ENCODE measurements at places on chromosomes 12 and 14. TPM values are rescaled to one million over a fixed set of nuclear protein-coding genes. Genes with fewer than 3 reads are reported as not detected.
A peak's percentile ranks its signal among the peaks of the same experiment; 100 is the strongest.

Gene GLI1
- 3.6 TPM for polyA plus RNA-seq

Gene ARHGEF25
- 17.1 TPM for polyA plus RNA-seq

Gene SLC4A8
- polyA plus RNA-seq = 3.1 TPM

Gene USP15
- polyA plus RNA-seq = 27.6 TPM

Gene KCNK13
- polyA plus RNA-seq = not detected

Gene GPR65
- not detected for polyA plus RNA-seq

Gene EIF2S3B
- polyA plus RNA-seq = 0.39 TPM

Gene BDKRB1
- 130 TPM for polyA plus RNA-seq

- DNase-seq = no peak
Observed at GRCh38 chr14:95041477-95042020, 115.8 kb downstream of the DICER1 start.

- DNase-seq = no peak
Observed at GRCh38 chr14:90330203-90331196, 1.2 kb downstream of the NRDE2 start.

DNA sequence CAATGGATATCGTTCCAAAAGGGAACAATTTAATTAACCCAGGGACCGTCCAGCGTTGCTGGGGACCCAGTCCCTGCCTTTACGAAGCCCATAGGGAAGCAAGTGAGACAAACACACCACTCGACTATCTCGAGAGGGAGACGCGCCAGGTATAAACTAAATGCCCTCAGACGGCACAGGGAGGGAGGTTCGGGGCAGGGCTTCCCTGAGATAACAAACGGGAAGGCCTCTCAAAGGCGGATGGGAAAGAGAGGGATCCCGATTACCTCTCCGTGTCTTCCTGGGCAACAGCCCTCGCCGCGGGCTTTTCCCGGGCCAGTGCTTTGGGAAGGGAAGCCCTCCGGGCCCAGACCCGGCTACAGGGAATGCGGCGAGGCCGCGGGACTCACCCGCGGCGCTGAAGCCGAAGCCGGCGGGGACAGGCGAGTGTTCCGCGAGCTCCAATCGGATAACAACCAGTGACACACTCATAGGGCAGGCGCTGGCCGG is 390 bp downstream of the BRAP start:
- no peak for DNase-seq

GRCh38 chr14:23043754-23044153 is 1.7 kb downstream of the PSMB11 start:
- DNase-seq = no peak

GRCh38 chr14:90985601-90986242 is 74.7 kb downstream of the RPS6KA5 start:
- DNase-seq = no peak

DNA sequence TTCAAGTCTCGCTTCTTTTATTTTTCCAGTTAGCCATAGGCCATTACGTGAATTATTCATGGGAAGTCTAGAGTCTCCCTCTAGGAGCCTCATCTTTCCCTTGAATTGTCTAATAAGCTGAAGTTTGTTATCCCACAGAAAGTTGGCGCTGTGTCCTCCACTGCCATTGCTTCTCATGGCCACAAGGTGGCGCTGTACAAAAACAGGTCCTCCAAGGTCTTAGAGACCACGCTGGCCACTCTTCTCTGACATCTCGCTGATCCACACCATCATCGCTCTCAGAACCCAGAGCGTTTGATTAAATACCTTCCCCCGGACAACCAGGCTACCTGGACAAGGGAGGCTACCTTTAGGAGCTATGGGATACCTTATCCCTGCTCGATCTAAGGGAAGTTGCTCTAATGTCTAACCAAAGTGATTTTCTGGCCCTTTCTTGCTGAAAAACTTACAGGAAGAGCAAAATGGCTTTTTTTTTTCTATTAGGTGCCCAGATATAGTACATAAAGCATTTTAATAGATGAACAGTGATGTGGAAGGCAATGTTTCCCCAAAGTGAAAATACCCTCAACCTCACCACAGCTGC is 110.0 kb downstream of the CCDC60 start:
- no peak for DNase-seq

GRCh38 chr14:95523051-95523814 is 6.8 kb upstream of the SYNE3 start:
- peak; percentile 55 for DNase-seq

GRCh38 chr12:123071857-123072256 is 79.0 kb downstream of the PITPNM2 start:
- DNase-seq = no peak

- DNase-seq = peak; percentile 1
Observed at GRCh38 chr14:81710232-81710845, 176.7 kb upstream of the SEL1L start.

DNA sequence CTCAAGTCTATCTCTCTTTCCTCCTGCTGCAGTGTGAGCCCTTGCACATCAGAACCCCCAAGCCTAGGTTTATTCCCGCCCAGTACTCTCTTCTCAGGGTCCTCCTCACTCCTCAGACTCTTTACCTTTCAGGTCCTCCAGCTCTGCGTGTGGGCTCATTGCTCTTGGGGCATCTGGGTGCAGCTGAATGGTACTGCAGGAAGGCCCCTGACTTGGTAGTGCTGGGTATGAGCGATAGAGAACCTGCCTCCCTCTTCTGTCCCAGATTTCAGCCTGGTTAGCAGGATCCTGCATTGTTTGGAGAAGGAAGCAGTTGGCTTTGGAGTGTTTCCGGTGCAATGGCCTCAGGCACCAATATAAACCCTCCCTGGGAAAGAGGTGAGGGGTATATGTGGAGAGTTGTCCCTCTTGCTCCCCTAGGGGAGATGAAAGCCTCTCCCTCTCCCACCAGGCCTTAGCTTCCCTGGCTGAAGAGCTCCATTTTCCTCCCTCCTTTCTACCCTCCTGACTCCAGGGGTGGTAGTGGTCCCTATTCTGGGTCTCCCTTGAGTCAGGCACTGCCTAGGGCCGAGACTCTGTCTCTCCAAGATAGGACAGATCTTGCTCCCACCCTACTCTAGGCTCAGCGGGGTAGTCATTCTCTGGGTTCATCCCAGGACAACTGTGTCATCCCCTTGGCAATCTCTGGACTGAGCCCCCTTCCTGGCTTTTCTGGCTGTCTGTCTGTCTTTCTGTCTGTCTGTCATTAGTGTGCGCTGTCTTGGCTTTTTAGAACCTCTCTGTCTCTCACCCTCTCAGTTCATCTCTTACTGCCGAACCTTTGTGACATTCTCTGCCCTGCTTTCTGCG is 3.8 kb downstream of the LRP1 start:
- DNase-seq = no peak

- DNase-seq = no peak
Observed at GRCh38 chr14:65703521-65703920, 291.0 kb downstream of the FUT8 start.

DNA sequence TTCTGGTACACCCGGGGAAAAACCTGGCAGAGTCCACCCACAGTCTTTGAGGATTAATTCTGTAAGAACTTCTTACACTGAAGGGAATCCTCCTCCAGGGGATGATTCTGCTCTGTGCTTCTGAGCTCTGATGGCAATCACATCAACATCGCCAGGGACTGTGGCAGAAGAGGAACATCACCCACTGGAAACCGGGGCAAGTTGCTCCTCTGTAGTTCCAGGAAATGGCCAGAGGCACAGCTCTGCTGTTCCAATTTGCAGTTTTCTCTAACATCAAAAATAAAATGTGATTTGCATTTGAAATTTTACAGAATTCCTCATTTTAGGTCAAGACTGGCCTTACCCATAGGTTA is 207.6 kb downstream of the DAD1 start:
- DNase-seq = no peak

DNA sequence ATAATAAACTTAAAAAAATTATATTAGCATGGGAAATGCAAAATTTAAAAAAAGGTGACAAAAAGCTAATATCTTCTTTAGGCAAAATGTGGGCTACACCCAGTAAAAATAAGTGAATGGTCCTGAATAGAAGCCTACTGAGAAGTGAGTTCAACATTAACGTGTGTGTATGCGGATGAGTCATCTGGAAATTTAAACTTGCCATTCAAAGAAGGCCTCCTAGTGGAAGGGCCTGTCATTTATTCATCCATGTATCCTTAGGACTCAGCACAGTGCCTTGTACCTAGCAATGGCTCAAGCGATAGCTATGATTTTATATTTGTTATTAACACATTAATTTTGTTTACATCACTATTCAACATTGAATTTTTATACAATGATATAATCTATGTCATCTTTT is 226.2 kb downstream of the NUBPL start:
- peak; percentile 11 for DNase-seq

DNA sequence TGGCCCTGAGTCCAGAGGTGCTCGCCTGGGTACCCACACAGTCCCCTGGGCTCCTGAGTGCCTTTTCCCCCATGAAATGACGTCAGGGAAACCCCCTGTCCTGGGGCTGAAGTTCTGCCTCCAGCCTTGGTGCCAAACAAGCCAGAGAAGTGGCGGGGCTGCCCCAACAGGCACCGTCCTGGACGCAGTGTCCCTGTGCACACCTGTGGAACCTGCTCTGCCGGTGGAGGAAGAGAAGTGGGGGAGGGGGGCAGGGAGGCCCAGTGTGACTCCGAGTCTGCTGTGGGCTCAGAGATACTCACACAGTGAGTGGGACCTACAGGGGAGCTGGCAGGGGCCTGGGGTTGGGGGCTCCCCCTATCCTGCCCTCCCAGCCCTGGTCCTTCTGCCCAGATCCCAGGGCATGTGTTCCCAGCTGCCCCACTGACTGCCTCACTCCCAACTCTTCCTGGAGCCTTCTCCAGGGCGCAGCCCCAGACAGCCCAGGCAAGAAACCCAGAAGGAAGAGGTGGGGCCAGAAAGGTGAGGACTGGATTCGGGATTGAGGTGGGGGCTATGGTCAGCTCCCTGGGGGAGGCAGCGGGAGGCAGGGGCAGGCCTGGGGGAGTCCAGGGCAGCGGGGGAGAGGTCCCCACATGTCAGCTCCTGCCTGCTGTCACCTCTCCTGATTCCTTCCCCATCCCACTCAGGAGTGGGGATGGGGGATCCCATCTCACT is 24.7 kb downstream of the CCDC85C start:
- no peak for DNase-seq

DNA sequence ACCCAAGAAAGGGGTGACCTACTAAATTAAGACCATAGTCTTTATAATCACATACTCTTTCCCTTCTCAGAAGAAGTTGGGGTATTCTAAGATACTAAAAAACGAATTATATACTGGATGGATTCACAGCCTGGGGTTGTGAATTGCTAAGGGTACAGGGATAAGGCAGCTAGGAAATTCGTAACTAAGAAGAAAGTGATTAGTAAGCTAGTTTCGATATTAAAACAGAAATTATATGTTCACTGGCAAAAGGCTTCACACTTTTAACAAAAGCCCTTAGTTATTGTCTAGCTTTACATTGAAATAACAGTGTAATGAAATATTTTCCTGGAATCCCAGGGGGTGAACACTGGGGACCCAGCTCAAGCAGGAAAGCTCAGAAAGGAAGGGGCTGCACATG is 35.5 kb upstream of the DYRK2 start:
- no peak for DNase-seq

Measured in IMR-90 (cell line).